NCI-H524 (cell line): ENCODE measurements at places on chromosomes 2 and 18.
A peak's percentile ranks its signal among the peaks of the same experiment; 100 is the strongest.

GRCh38 chr18:65257149-65257548, 493.7 kb upstream of the CDH7 start:
- DNase-seq, result no peak

DNA sequence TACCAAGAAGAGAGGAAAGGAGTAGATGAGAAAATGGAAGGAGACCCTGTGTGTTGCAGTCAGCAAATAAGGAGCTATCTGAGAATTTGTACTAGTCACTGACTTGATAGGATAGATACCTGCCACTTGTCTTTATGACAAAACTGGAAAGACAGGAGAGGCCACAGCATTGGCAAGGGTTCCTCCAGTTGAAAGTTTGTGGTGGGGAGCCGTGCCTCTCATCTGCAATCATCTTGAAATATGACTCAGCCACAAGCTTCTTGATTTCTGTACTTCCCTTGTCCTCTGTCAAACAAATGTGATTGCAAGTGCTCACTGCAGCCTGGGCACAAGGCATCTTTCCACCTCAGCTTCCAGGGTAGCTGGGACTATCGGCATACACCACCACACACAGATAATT, 99.1 kb downstream of the GREB1L start:
- DNase-seq, result no peak

DNA sequence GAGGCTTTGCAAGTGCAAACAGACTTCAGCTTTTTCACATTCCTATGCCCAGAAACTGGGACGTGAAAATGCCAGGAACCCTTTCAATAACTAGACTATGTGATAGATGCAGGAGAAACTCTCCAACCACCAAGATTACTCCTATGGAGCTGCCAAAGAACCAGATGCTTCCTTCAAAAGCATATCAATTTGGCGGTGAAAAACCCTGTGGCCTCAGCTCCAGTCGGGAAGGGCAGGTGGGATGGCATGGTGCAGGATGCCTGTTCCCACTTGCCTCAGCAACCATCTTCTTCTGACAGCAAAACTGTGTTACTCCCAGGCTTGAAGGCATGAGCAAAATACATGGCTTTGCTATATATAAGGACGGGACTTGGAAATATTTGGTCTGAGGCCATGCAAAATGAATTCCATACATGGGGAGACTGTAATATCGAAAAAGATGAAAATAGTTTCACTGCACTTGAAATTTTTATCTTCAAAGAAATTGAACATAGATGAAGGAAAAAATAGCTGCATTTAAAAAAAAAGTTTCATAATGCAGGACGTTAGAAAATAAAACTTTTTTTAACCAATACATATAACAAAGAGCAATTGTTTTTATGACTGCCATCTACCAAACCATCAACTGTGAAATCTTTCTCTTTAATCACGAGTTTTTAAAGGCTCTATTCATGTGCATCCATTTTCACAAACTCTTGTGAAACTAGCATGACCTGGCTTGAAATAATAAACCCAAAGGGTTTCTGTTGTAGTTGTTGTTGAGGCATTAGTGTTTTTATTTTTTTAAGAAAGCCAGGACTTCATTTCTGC, 99.1 kb downstream of the AFF3 start:
- no peak for DNase-seq

- no peak for DNase-seq
Measured at GRCh38 chr2:46780411-46780800, 135.2 kb downstream of the MCFD2 start.

- DNase-seq, result peak; percentile 12
Measured at GRCh38 chr2:168519534-168520308, 63.6 kb downstream of the CERS6 start.

DNA sequence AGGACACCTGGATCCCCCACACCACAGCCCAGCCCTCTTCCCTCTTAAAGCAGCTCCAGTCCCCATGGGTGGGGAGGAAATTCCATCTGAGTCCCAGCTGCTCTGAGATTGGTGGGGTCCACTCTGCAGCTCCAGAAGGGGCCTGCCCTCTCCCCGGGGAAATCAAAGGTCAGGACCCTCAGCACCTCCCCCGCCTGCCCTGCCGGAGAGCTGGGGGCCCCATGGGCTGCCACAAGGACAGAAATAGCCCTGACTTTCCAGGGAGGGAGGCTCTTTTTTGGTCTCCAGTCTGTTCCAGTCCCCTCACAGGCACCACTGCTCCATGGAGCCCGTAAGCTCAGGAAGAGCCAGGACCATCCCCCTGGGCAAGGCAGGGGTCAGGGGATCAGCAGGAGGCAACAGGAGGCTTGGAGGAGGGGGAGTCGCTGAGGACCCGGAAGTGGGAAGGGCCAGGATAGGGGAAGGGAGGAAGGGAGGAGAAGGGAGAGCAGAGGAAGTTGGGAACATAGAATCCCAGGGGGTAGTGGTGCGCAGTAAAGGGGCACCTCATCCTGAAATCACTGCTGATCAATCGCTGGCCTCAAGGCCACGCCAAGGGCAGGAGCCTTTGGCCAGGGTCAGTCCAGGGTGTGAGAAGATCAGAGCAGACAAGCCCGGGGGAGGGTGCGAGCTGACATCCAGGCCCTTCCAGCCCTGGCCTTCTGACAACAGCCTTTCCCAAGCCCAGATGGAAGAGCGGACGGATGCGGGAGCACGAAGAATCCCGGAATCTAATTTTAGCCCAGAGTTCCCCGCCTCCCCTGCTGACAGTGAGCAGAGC, 7.6 kb downstream of the ADRA2B start:
- no peak for DNase-seq

DNA sequence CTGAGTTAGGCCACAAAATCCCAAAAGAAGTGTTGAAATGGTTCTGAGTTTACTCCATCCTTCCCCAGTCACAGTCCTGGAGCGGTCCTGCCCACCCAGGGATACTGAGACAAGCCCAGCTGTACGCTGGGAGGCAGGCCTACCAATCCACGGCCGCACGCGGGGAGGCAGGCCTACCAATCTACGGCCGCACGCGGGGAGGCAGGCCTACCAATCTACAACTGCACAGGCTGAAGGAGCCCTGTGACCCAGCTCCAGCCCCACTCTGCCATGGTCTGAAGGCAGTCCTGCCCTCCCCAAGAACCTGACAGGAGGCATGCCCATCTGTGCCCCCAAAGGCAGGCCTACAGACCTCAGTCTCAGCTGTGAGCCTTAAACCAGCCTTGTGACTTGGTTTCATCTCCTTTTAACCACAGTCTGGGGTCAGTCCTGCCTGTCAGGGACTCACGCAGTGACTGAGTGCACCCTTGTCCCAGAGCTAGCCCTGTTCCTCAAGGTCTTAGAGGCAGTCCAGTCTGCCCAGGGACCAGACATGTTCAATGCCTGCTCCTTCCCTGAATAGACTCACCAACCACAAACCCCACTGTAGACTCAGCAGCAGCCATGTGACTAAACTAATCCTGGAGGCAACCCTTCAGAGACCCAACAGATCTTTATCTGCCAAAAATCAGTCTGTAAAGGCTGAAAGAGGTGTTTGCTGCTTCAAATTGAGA, 36.8 kb downstream of the GPC1 start:
- no peak for DNase-seq

- no peak for DNase-seq
Measured at GRCh38 chr2:27049422-27050280, 1.8 kb upstream of the AGBL5 start.

DNA sequence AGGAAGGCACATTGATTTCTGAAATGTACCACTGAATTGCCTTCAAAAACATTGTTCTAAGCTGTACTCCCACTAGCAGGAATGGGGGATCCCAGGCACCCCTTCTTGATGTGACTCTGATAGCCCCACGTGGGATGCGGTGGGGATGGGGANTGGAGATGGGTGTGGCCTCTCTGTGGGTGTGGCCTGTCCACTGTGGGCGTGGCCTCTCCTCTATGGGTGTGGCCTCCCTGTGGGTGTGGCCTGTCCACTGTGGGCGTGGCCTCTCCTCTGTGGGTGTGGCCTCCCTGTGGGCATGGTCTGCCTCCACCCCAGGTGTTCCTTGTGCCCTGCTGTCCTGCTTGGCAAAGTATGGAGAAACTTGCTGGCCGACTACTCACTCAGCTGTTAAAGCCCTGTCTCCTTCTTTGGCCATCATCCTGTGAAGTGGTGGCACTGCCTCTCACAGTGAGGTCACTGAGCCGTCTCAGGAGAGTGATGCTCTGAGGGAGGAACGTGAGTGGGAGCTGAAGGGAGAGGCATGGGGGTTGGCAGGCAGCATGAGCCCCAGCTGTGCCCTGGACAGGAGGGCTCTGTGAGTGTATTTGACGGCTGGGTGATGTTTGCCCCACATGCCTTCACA, 6.7 kb upstream of the PARD6G start:
- no peak for DNase-seq

DNA sequence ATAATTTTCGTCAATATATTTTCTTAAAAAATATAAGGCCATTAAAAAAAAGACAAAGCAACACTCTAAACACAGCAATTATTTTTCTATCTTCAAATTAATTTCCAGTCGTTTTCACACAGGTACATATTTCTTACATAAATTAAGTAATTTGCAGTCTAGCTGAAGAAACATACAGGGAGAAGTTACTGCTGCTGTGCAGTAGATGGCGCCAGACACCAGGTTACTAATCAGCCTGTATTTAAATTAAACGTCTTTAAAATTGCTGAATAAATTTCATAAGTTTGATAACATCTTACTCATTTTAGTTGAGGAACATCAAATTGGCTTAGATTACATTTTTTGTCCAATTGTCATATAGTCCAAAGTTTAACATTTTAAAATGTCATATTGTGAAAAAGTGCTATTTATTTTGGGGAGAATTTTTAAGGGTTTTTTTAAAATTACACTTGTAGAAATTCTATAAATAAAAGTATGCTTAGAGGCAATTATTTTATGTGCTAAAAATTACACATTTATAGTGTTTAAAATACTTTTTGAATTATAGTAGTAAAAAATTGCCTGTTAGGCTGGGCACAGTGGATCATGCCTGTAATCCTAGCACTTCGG, 88.4 kb downstream of the PMAIP1 start:
- peak; percentile 42 for DNase-seq
